Activated T-helper 17 cell treated with anti-CD3 and anti-CD28 coated beads, Interleukin-2, amount 50 U/mL, for 72 hours (primary cell): ENCODE measurements at places on chromosomes 1 and 21. TPM values are rescaled to one million over a fixed set of nuclear protein-coding genes. Genes with fewer than 3 reads are reported as not detected.

- H3K27ac ChIP-seq, result peak overlapping the region; percentile 9
- no peak overlapping the region for H3K4me3 ChIP-seq
These were observed 8.4 kb downstream of the SNX27 start for GRCh38 chr1:151620286-151620685.

The NBL1 gene
- 15.0 TPM for total RNA-seq

DNA sequence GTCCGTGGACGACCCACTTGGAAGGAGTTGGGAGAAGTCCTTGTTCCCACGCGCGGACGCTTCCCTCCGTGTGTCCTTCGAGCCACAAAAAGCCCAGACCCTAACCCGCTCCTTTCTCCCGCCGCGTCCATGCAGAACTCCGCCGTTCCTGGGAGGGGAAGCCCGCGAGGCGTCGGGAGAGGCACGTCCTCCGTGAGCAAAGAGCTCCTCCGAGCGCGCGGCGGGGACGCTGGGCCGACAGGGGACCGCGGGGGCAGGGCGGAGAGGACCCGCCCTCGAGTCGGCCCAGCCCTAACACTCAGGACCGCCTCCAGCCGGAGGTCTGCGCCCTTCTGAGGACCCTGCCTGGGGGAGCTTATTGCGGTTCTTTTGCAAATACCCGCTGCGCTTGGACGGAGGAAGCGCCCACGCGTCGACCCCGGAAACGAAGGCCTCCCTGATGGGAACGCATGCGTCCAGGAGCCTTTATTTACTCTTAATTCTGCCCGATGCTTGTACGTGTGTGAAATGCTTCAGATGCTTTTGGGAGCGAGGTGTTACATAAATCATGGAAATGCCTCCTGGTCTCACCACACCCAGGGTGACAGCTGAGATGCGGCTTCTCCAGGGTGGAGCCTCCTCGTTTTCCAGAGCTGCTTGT, 32.4 kb downstream of the PRMT2 start:
- peaks cover 33% of the 10 kb centered on the region for H3K36me3 ChIP-seq
- peak; percentile 64 for ATAC-seq
- peak overlapping the region; percentile 74 for H3K4me3 ChIP-seq
- no peaks in the 10 kb centered on the region for H3K27me3 ChIP-seq
- no peak overlapping the region for H3K27ac ChIP-seq

GRCh38 chr1:219460896-219461815, 151.7 kb downstream of the ZC3H11B start:
- no peaks in the 10 kb centered on the region for H3K36me3 ChIP-seq
- peak overlapping the region; percentile 32 for H3K27ac ChIP-seq
- no peak overlapping the region for H3K4me3 ChIP-seq
- peaks cover 4% of the 10 kb centered on the region for H3K27me3 ChIP-seq
- no peaks in the 10 kb centered on the region for H3K4me1 ChIP-seq

The KCNN3 gene
- 0.37 TPM for total RNA-seq

The PRAMEF17 gene
- total RNA-seq, result not detected

GRCh38 chr1:89746424-89747149, 74.2 kb upstream of the LRRC8D start:
- no peaks in the 10 kb centered on the region for H3K27me3 ChIP-seq
- peaks cover 8% of the 10 kb centered on the region for H3K4me1 ChIP-seq
- H3K27ac ChIP-seq, result peak overlapping the region; percentile 23
- ATAC-seq, result peak; percentile 59

DNA sequence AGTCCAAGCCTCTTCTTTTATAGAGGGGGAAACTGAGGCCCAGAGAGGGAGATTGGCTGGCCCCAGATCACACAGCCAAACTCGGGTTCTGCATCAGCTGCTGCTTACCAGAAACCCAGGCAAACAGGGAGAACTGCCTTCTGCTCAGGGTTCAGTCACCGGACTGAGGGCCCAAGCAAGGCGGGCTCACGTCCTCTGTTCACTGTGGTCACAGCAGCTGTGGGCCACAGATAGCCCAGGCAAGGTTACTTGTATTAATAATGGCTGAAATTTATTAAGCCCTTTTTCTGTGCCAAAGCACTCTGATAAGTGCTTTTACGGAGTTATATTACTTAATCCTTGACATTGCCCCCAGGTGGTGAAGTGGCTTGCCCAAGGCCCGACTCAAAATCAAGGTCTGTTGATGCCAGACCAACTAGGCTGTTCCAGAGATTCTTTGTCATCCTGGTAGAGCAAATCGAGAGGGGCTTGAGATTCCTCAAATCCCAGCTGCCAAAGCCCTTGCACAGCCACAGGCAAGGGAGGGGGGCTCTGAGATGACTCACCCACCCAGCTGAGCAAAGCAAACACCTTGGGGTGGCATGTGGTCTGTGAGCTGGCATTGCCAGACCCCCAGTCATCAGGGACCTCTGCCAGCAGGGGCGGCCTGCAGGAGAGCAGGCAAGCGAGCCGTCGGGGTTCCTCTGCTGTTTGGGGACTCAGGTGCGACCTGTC, 36.5 kb downstream of the EPHB2 start:
- ATAC-seq, result no peak
- peaks cover 11% of the 10 kb centered on the region for H3K27me3 ChIP-seq
- H3K27ac ChIP-seq, result no peak overlapping the region
- no peaks in the 10 kb centered on the region for H3K36me3 ChIP-seq
- no peak overlapping the region for H3K4me3 ChIP-seq

DNA sequence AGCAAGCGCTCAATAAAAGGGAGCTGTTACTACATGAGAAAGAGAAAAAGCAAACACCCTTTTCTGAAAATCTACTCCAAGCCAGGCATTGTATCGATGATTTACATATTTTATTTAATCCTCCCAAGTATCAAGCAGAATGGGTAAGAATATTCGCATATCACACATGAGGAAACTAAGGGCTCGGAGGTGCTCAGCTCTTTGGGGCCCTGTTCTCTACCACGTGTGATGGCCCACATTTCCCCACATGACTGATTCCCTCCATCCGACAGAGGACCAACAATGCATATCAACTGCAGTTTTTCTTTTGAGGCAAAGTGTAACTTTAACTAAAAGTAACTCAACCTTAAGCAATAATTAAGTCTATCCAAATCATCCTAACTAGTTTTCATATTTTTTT, 8.2 kb downstream of the ERI3 start:
- no peak overlapping the region for H3K27ac ChIP-seq
- no peaks in the 10 kb centered on the region for H3K4me1 ChIP-seq
- no peak overlapping the region for H3K4me3 ChIP-seq
- no peaks in the 10 kb centered on the region for H3K27me3 ChIP-seq
- no peak for ATAC-seq

GRCh38 chr21:32331444-32332305, 33.0 kb downstream of the MRAP start:
- ATAC-seq, result no peak
- no peak overlapping the region for H3K4me3 ChIP-seq
- H3K4me1 ChIP-seq, result peaks cover 4% of the 10 kb centered on the region

DNA sequence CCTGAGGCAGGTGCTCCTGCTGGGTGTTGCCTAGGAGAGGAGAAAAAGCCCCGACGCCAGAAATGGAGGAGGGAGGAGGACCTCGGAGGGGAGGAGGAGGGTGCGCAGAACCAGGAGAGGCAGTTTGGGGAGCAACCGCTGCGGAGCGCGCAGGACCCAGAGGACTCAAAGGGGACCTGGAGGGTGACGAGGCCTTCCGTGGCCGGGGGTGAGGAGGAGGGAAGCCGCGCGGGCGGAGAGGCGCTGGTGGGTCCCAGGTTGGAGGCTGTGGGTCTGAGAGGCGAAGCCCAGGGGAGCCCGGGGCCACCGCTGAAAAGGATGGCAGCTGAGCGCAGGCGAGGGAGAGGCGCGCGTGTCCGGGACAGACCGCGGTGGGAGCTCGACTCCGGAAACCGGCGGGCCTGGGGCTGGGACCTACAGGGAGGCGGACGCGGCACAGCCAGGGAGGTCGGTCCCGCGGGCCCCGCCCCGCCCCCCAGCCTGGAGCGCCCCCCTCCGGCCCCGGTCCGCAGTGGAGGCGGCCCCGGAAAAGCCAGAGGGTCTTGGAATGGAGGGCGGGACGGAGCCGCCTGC, 15.1 kb downstream of the RNF223 start:
- H3K36me3 ChIP-seq, result peaks cover 43% of the 10 kb centered on the region
- peak; percentile 17 for ATAC-seq
- H3K27me3 ChIP-seq, result peaks cover 13% of the 10 kb centered on the region

DNA sequence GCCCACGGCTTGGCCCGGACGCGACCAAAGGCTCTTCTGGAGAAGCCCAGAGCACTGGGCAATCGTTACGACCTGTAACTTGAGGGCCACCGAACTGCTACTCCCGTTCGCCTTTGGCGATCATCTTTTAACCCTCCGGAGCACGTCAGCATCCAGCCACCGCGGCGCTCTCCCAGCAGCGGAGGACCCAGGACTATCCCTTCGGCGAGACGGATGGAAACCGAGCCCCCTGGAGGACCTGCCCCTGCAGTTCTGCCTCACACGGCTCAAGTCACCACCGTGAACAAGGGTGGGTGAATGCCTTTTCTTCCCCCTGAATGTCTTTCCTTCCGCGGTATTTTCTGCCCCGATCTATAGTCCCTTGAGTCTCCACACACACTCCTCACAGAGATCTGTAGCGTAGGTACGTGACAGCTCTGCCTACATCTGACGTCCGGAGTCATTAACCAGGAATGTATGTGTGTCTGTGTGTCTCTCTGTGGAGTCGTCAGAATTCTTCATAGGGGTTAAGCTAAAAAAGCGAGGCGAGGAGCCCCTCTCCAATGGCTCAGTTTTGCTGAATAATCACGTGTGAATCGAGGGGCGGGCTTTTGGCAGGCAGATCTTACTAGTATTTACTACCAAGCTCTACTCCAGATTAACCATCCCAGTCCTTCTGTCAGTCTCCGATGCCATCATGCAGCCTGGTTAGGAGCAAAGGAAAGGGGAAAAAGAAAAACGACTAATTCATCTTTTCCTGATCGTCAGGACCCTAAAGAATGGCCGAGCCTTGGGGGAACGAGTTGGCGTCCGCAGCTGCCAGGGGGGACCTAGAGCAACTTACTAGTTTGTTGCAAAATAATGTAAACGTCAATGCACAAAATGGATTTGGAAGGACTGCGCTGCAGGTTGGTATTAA, at the start of gene CDKN2C:
CDKN2C (plus strand) TSS at position 635 of the 898 bp plus-strand sequence; CDS start at position 759, 124 bp downstream.
- peak; percentile 60 for ATAC-seq
- peaks cover 13% of the 10 kb centered on the region for H3K27me3 ChIP-seq
- peaks cover 21% of the 10 kb centered on the region for H3K36me3 ChIP-seq
- peak within 1 kb of the TSS; percentile 88 for H3K27ac ChIP-seq
- H3K4me3 ChIP-seq, result peak within 1 kb of the TSS; percentile 92
- peaks cover 10% of the 10 kb centered on the region for H3K4me1 ChIP-seq

DNA sequence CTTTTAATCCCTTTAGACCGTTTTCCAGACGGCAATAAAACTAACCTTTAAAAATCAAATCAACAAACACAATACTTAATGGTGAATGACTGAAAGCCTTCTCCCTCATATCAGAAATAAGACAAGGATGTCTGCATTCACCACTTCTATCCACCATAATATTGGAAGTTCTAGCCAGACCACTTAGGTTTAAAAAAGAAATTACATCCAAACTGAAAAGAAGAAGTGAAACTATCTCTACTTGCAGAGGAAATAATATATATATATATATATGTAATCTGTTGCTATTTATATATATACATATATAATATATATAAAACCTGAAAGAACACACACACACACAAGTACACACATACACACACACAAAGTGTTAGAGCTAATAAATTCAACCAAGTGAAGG, 100.4 kb downstream of the BRINP3 start:
- H3K36me3 ChIP-seq, result no peaks in the 10 kb centered on the region
- ATAC-seq, result no peak
- no peaks in the 10 kb centered on the region for H3K27me3 ChIP-seq

The CFAP107 gene
- total RNA-seq, result not detected

GRCh38 chr1:240070188-240070587, 21.5 kb upstream of the FMN2 start:
- ATAC-seq, result no peak
- peaks cover 8% of the 10 kb centered on the region for H3K27me3 ChIP-seq
- H3K27ac ChIP-seq, result no peak overlapping the region
- no peaks in the 10 kb centered on the region for H3K4me1 ChIP-seq

GRCh38 chr21:40622531-40622930, 224.4 kb downstream of the DSCAM start:
- H3K36me3 ChIP-seq, result no peaks in the 10 kb centered on the region
- no peak for ATAC-seq
- H3K4me1 ChIP-seq, result no peaks in the 10 kb centered on the region

- H3K36me3 ChIP-seq, result peaks cover 63% of the 10 kb centered on the region
- peaks cover 11% of the 10 kb centered on the region for H3K4me1 ChIP-seq
- no peaks in the 10 kb centered on the region for H3K27me3 ChIP-seq
These were observed 33.6 kb downstream of the CD55 start for GRCh38 chr1:207355060-207355459.

GRCh38 chr21:42641311-42642218, 11.9 kb upstream of the PDE9A start:
- no peak for ATAC-seq
- no peak overlapping the region for H3K27ac ChIP-seq
- no peaks in the 10 kb centered on the region for H3K4me1 ChIP-seq
- no peak overlapping the region for H3K4me3 ChIP-seq

The SPRR2A gene
- not detected for total RNA-seq

- no peaks in the 10 kb centered on the region for H3K36me3 ChIP-seq
- ATAC-seq, result no peak
- peaks cover 8% of the 10 kb centered on the region for H3K4me1 ChIP-seq
- no peaks in the 10 kb centered on the region for H3K27me3 ChIP-seq
- no peak overlapping the region for H3K4me3 ChIP-seq
These were observed 36.1 kb upstream of the IVNS1ABP start for GRCh38 chr1:185353124-185353523.

The PDC gene
- not detected for total RNA-seq

The EXO1 gene
- total RNA-seq, result 50.2 TPM

The OR10J5 gene
- total RNA-seq, result not detected
